Hematopoietic multipotent progenitor cell treated with erythropoietin and hydrocortisone succinate and interleukin-3 and kit ligand, for 15 days (in vitro differentiated cells): ENCODE measurements at places on chromosomes 6 and 20.

- DNase-seq, result no peak
Observed at GRCh38 chr6:120083186-120083585, 733.6 kb upstream of the MAN1A1 start.

DNA sequence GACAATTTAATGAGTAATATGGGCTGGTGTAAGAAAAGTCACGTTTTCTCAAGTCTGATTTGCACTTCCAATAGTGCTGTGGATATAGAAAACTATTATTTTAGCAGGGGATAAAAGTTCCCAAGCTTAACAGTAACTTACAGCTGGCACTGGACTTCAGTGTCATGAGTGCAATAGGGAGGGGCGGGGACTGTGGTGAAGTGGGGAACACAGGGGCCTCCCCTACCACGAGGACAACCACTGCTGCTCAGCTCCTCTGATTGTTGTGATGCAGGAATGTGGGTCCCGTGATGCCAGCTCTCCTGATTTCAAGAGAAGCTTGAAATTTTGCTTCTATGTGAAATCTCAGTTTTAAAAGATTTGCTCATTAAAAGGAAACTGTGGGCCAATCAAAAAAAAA lies 24.0 kb downstream of the SLC13A3 start:
- DNase-seq, result no peak

DNA sequence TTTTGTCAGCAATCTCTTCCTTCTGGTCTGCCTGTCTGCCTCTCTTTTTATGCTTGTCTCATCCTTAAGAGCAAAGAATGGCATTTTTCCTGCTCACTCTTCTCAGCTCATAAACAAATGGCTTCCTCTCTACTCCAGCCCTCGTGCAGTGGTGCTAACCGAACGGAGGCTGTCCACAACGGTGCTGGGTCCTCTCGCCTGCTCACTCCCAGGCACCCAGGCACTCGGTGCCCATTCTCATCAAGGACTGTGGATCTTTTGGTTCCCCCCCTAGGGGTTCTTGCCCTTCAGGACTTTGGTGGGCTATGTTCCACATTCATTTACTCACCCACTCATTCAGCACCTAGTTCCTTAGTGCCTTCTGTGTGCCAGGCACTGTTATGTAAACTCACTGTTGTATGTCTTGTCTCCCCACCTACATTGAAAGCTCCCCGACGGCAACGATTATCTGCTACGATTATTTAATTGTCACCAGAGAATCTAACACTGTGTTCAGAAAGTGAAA lies 113.9 kb downstream of the FYN start:
- no peak for DNase-seq

DNA sequence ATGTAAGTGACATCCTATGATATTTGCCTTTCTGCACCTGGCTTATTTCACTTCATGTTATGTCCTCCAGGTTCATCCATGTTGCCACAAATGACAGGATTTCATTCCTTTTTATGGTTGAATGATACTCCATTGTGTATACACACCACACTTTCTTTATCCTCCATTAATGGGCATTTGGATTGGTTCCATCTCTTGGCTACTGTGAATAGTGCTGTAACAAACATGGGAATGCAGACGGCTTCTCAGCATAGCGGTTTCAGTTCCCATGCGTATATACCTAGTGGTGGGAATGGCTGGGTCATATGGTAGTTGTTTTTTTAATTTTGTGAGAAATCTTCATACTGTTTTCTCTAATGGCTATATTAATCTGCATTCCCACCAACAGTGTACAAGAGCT lies 14.8 kb downstream of the MTHFD1L start:
- DNase-seq, result no peak

GRCh38 chr20:584161-584970 lies 25.7 kb downstream of the TCF15 start:
- DNase-seq, result no peak

- DNase-seq, result no peak
Observed at GRCh38 chr6:142693441-142693840, 251.5 kb downstream of the HIVEP2 start.

- DNase-seq, result no peak
Observed at GRCh38 chr20:12883507-12883885, 125.3 kb upstream of the SPTLC3 start.

DNA sequence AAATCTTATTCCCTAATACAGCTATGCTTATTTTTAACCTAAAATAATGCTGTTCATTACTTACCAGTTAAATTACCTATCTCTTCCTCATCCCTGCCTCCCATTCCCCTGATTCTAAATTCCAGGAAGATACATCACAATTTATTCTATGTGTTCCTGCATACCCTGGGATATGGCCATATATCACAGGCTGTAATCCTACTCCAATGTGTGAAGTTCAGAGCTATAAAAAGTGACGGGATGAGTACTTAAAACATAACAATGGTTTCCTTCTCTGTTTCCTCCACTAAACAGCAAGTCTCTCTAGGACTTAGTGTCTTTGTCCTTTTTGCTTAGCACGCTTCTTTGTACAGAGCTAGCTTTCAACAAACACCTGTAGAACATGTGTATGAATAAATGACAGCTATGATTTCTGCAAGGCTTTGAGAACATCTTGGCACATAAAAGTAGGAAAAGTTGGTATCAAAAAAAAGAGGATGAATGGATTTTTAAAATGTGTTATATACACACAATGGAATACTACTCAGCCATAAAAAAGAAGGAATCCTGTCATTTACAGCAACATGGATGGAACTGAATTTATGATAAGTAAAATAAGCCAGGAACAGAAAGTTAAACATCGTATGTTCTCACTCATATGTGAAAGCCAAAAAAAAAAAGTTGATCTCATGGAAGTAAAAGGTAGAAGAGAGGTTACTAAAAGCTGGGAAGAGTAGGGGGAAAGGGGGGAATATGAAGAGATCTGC lies 45.8 kb downstream of the SESN1 start:
- DNase-seq, result no peak

DNA sequence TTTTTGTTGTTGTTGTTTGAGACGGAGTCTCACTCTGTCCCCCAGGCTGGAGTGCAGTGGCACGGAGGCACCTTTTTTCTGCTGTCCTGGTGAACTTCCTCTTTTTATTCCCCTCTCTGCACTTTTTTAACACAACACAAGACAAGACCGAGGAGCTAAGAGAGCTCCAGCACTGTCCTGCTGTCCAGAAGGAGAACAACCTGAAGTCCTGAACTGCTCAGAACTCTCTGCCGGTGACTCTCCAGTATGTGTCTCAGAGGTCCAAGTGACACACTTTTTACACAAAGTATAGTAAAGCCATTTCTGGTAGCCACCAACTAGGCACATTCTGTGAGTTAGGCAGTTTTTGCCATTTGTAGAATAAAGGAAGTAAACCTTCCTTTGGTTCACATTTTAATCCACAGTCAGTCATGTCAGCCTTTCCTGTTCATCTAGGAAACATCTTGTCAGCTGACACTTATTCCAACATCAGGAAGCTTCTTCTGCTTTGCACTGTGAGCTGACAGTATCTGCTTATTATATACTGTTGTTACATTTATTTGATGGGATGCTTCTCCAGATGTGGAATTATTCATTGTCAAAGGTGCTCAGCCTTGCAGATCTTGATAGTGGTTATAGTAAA lies 28.1 kb upstream of the TXNDC5 start:
- no peak for DNase-seq

- DNase-seq, result no peak
Observed at GRCh38 chr6:140711019-140711613, 1336.7 kb upstream of the CITED2 start.

DNA sequence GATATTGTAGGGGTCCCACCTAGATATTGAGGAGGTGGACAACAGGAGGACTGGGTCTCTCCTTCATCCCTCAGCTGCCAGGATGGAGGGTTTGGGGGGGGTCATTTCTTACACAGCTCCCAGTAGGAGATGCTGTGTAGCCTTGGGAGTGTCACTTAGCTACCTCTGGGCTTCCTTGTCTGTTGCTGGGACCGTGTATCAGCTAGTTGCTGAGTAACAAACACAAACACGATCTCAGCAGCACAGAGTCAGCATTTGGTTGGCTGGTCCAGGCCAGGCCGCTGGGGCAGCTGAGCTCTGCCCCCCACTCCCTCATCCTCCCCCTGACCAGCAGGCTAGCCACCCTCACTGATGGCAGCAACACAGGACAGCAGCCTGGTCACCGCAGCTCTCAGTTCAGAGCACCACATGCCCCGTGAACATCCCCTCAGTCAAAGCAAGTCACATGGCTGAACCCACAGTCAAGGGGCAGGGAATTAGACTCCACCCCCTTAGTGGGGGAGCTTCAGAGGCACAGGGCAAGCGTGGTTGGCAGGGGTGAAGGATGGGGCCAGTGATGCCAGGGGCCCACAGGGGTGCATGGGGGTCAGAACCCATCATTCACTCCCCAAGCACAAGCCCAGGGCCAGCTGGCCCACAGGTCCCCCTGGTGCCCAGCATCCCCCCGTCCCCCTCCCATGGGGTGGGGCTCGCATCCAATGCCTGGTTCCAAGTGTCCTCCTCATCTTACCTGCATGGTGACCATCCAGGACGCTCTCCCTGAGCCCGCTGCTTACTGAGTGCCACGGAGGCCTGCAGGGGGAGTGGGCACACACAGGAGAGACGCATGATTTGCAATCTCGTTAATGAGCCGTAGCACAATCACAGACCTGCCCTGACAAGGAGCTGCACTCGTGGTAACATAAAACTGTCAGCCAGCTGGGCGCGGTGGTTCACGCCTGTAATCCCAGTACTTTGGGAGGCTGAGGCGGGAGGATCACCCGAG lies 112.4 kb downstream of the TAF4 start:
- no peak for DNase-seq

DNA sequence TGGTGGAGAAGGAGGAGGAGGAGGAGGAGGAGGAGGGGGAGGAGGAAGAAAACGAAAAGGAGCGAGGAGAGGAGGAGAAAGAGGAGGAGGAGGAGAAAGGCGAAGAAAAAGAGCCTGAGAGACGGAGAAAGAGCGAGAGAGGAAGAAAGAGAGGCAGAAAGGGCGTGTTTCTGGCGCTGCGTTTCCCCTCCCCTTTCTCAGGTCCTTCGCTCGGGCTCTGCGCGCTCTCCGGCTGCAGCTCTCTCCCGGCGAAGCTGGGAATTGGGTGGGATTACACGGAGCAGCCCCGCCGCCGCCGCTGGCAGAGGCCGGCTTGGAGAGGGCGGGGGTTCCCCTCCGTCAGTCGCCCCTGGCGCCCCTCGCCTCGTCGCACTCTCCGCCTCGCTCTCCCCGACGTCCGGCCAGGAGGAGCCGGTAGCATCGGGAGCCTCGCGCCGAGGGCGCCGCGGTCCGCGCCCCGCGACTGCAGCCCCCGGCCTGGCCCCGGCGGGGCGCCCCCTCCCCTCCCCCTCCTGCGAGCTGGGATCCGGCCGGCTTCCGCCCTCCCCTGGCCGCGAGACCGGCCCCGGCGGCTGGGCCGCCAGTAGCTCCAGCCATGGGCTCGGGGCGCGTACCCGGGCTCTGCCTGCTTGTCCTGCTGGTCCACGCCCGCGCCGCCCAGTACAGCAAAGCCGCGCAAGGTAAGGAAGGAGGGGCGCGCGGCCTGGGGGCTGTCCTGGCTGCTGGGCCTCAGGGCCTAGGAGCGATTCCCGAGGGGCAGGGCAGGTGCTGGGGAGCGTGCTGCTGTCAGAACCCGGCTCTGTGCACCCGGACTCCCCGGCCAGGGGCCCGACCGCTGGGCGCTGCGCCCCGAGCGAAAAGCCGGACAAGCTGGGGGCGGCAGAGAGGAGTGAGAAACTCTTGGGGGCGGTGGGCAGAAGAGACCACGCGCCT lies at the start of gene SCUBE3:
Gene SCUBE3 (plus strand): TSS at position 133 of the 933 bp plus-strand sequence. CDS start 463 bp downstream, at position 596.
- DNase-seq, result no peak

DNA sequence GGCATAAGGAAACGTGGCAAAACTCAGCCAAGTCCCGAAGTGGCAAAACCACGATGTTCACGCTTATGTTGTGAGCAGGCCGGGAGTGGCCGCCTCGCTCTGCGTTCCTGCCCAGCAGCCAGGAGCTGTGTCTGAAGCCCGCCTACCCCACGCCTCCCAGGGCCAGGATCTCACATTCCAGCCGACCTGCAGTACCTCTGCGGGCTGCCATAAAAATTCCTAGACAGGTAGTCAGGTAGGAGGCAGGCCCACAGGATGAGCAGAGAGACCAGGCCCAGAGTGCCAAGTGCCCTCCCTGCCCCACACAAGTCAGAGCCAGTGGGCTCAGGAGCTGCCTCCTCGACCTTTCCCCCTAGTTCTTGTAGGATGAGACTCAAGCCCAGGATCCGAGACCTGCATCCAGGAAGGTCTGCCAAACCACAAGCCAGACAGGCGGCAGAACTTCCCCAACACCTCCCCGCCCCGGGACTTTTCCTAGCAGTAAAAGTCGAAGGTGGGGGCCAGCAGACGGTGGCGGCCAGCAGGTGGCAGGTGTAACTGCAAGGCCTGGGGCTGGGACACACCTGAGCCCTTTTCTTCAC lies 16.7 kb downstream of the PMEPA1 start:
- no peak for DNase-seq

DNA sequence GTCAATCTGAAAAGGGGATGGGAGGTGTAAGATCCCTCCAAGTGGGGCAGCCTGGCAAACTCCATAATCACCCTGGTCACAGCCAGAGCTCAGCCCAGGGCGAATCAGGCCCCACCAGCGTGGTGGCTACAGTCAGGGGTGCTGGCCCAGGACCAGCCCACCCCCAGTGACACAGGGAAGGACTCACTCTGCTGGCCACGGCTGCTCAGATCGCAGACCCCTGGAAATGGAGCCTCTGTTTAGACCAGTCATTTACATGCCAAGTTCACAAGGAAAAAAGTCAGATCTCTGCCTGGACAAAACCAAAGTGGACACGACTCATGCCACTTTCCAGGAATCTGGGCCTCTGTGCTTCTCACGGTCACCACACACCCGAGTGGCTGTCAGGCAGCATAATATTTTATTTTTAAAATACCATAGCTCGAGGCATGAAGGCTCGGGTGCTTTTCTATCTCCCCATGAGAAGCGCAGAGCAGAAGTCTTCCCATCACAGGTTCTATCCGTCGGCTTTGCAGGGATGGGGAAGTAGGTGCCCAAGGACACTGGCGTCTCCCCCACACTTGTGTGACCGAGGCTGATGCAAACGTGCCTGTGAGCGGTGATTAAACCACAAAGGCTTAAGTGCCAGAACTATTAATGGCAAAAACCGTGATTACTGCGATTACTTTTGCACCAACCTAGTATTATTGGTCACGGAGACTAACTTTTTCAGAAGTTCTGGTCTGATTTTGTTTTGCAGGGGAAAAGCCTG lies 13.0 kb downstream of the PXDC1 start:
- DNase-seq, result no peak

GRCh38 chr6:54813892-54814291 lies 32.7 kb upstream of the FAM83B start:
- DNase-seq, result no peak

GRCh38 chr6:112466373-112467151 lies 119.4 kb downstream of the RFPL4B start:
- DNase-seq, result no peak

DNA sequence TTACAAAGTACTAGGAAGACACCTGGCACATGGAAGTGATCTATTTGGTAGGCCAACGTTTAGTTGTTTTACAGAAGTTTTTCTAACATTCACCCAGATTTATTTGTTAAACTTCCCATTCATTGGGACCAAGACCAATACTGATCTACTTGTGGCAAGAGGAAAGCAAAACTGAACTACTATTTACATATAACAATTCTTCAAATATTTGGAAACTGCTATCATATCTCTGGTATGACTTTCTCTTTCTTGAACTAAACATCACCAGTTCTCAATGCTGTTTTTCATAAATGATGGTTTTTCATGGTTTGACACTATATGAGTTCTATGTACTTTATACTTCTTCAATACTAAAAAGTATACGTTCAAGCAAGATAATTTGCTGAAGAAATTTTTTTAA lies 189.2 kb downstream of the ASCC3 start:
- no peak for DNase-seq
